ENCODE measurements at places on chromosomes 1 and 21.
A peak's percentile ranks its signal among the peaks of the same experiment; 100 is the strongest.

- no peak for DNase-seq
These were observed 804.6 kb upstream of the ADGRL4 start for GRCh38 chr1:79811173-79811572.

- DNase-seq: no peak
These were observed 19.9 kb upstream of the PTCH2 start for GRCh38 chr1:44862829-44863401.

- DNase-seq: no peak
These were observed 6.4 kb downstream of the MYOM3 start for GRCh38 chr1:24105368-24106160.

DNA sequence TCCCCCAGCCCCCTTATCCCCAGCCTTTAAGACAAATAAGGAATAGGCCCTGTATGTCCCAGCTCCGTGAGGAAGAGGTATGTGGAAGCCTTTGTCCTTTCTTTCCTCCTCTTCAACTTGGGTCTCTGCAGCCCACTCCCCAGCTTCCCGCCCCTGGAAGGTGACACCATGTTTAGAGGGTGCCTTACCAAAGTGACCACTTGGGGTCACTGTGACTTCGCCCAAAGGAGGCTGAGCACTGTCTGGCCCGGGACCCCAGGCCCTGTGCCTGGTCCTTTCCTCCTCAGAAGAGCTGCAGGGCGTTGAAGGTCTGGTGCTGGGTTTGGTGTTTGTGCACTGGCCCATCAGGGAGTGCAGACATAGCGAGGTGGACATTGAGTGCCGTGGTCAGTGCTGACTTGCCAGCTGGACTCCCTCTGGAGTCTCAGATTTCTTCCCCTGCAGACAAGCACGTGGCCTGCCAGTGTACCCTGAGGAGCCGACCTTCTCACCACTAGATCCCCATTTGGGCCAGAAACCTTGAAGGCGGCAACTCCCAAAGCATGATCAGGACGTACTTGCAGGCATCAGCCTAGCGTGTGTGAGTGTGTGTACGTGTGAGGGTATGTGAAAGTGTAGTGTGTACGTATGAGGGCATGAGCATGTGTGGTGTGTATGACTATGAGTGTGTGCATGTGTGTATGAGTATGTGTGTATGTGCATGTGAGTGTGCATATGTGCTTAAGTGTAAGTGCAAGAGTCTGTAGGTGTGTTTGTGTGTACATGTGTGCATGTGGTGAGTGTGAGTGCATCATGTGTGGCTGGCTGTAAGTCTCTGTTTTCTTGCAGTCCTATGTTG is 181.4 kb upstream of the KIAA0040 start:
- no peak for DNase-seq

- DNase-seq: no peak
These were observed 671.6 kb upstream of the ZP4 start for GRCh38 chr1:238562341-238562740.

DNA sequence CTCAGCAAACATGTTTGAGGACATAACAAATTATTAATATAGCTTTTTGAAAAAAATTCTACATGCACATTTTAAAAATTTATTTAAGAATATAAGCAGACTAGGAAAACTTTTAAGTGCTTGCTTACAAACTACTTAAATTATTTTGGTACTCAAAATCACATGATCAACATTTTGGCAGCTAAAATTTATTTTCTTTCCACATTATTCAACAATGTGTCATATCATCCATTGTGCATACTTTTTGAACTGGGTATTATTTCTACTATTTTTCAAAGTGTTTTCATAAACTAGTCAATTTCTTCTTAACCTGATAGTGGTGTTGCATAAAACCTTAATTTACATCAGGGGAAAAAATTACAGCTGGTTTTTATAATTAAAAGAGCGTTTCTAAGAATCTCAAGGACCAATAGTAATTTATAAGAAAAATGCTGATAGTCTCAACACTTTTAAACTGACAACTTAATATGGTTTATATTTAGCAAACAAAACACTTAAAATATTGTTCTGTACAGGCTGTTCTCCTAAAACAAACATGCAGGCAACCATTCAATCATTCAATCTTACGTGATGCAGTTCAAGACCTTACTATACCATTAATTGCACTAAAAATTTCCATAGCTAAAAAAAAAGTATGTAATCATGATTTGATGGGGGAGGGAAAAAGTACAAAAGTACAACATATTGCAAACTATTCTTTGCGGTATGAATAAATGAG is 105.0 kb downstream of the GPATCH2 start:
- DNase-seq: no peak

GRCh38 chr1:241926141-241926540 is 31.4 kb upstream of the BECN2 start:
- DNase-seq: no peak

DNA sequence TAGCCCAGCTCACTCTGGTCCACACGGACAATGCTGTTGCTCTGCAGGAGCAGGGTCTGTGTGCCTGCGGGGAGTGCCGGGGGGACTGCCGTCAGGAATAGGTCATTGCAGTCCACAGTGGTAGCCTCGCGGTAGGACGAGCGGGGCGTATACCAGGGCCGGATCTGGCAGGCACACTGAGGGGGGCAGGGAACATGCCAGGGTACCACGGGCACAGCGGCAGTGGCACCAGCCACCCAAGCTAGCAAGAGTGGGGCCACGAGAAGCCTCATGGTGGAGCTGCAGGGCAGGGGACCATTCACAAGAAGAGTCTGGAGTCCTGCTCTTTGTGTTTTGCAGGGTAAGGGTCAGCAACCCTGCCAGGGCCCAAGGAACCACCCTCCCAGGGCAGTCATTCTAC is 65.8 kb downstream of the LRRN2 start:
- no peak for DNase-seq

DNA sequence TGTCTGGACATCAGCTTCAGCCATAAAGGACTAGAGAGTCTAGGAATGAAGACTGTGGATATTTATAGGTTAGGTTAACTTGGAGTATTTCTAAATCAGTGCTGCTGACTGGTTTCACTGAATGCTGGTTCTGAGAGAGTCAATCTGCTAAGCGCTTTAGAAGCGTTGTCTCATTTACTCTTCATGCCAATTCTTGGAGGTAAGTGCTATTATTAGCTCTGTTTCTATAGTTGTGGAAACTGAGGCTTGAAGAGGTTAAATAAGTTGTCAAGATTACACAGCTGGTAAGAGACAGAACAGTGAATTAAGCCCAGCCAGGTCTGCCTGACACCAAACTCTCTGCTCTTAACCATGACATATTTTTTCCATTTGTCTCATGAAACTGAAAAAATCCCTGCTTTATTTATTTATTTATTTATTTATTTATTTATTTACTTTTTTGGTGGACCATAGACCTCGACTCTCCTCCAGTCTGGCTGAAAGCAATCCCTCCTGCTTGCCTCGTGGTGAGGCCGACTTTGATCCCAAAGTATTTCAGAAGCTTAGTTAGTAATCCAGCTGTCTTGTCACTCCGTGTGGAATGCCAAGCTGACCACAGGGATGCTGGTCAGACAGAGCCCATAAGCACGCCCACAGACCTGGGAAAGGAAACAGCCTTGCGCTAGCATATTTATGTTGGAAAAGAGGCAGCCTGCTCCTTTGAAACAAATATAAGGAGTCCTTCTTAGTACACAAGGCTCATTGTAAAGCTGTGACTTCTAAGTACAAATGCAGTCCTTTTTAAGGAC is 16.9 kb downstream of the NTMT2 start:
- no peak for DNase-seq

- no peak for DNase-seq
These were observed 10.2 kb downstream of the DMRTB1 start for GRCh38 chr1:53469373-53469772.

- DNase-seq: no peak
These were observed at the start of gene KCNJ10 for GRCh38 chr1:160069460-160070231. TSS of gene KCNJ10 (minus strand) at chr1:160070160. CDS start at chr1:160042532, 27,628 bp downstream.

GRCh38 chr1:183218971-183219615 is 33.0 kb downstream of the LAMC2 start:
- no peak for DNase-seq

GRCh38 chr1:205144751-205145150 is 23.0 kb upstream of the RBBP5 start:
- no peak for DNase-seq

- peak; percentile 65 for DNase-seq
These were observed at the start of gene ZNF695 for GRCh38 chr1:247007511-247008405. TSS of gene ZNF695 (minus strand) at chr1:247008057. CDS start at chr1:247007908, 149 bp downstream.

GRCh38 chr21:31128234-31128633 is 90.0 kb upstream of the KRTAP19-8 start:
- no peak for DNase-seq

GRCh38 chr1:52368383-52369172 is 2.6 kb upstream of the CC2D1B start:
- peak; percentile 47 for DNase-seq

GRCh38 chr1:224160171-224160682 is 22.8 kb upstream of the DEGS1 start:
- DNase-seq: no peak

- no peak for DNase-seq
These were observed 138.2 kb downstream of the COL24A1 start for GRCh38 chr1:86018283-86018923.

- no peak for DNase-seq
These were observed 357.6 kb downstream of the KIF26B start for GRCh38 chr1:245512181-245512888.

DNA sequence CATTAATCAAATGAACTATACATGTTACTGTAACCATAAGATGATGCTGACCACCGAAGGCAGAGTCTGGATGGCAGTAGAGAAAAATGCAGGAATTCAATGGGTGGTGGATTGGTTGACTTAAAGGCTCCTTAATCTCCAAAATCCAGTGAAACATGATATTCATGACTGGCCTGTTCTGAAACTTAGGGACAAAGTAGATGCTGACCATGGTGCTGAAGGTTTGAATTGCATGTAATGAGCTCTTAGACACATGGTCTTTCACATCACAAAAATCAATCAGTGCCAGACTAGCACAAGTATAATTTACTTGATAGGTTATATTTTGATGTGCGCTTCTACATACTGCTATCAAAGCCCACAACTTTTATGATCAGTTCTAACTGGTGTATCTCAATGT is 30.9 kb upstream of the NTMT2 start:
- DNase-seq: no peak

- no peak for DNase-seq
These were observed 100.4 kb downstream of the LHX8 start for GRCh38 chr1:75234562-75234961.

DNA sequence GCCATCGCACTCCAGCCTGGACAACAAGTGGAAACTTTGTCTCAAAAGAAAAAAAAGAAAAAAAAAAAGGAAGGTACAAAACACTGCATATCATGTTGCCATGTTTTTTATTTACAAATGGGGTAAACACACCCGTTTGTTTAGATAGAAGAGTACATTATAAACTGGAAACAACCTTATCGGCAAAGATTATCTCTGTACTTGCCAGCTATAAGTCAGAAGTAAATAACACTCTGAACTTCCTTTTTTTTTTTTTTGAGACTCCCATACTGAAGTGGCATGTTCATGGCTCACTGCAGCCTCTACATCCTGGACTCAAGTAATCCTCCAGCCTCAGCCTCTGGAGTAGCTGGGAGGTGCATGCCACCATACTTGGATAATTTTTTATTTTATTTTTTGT is 21.9 kb downstream of the USP48 start:
- no peak for DNase-seq

- DNase-seq: no peak
These were observed 428.9 kb upstream of the C1orf87 start for GRCh38 chr1:60502506-60502905.

DNA sequence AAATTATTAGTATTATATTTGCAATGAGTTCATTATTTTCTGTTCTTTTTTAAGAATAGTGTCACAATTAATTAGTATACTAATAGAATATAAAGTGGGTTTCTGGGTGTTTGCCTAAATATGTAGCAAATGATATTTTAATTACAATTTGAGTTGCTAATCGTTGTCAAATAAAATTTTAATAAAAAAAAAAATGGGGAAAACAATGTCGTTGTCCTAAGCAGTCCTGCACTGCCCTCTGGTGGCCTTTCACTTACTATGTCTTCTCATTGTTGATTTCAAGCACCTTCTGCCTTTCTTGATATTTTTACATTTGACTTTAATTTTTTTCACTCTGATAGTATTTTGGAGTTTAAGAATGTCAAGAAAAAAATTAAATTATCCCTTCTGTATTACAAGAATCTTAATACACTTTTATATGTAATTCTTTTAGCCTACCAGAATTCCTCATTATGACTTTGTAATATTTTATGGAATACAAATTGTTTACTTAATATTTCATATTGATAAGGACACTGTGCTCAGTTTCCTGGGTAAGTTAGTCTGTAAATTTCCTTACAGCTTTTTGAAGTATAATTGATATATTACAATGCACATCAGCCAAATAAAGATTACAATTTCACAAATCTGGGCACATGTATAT is 104.5 kb upstream of the FMN2 start:
- no peak for DNase-seq

DNA sequence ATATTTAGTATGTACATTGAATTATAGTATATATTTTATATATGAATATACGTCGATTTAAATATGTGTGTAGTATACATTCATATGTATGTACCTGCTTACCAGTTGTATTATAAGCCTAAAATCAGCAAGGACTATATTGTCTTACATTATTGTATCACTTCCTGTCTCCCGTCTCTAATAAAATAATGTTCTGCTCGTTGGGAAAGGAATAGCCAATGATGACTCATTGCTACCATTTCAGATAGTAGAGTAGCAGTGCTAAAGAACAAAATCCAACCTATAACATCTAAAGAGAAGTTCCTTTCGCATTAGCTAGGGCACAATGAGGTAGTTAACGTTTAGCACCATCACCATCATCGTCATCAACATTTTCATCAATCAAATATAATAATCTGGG is 39.9 kb upstream of the SMYD2 start:
- no peak for DNase-seq

GRCh38 chr1:110212169-110213142 is 2.3 kb downstream of the KCNC4 start:
- DNase-seq: no peak

- no peak for DNase-seq
These were observed 79.9 kb downstream of the LACTBL1 start for GRCh38 chr1:22892789-22893188.

- no peak for DNase-seq
These were observed 2.7 kb downstream of the CAPN2 start for GRCh38 chr1:223714849-223715603.

DNA sequence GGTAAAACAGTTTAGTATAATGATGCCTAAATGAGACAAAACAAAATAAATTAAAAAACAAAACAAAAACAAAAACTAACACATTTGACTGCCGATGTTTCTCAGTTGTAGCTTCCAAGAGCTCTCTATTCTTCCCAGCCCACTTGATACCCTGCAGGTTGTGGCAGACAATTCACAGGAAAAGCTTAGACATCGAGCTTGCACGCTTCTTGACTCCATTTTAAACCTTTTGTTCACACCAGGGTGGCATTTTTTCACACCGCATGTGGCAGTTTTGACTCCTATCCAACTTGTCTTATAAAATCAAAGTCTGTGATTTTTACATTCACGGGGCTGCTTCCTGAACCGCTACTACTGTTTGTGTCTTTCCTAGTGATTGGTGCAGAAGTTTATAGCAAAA is 575.9 kb downstream of the USP25 start:
- no peak for DNase-seq

- no peak for DNase-seq
These were observed 31.4 kb downstream of the B3GALT5 start for GRCh38 chr21:39644062-39644560.

GRCh38 chr21:41571938-41572510 is 64.1 kb upstream of the TMPRSS2 start:
- DNase-seq: no peak

GRCh38 chr1:28885472-28885877 is 28.9 kb upstream of the EPB41 start:
- no peak for DNase-seq

All from stimulated activated CD8-positive, alpha-beta memory T cell treated with anti-CD3 and anti-CD28 coated beads, Interleukin-15, amount 100 ng/mL, for 48 hours (primary cell).